ENCODE measurements at places on chromosomes 7 and 10.

DNA sequence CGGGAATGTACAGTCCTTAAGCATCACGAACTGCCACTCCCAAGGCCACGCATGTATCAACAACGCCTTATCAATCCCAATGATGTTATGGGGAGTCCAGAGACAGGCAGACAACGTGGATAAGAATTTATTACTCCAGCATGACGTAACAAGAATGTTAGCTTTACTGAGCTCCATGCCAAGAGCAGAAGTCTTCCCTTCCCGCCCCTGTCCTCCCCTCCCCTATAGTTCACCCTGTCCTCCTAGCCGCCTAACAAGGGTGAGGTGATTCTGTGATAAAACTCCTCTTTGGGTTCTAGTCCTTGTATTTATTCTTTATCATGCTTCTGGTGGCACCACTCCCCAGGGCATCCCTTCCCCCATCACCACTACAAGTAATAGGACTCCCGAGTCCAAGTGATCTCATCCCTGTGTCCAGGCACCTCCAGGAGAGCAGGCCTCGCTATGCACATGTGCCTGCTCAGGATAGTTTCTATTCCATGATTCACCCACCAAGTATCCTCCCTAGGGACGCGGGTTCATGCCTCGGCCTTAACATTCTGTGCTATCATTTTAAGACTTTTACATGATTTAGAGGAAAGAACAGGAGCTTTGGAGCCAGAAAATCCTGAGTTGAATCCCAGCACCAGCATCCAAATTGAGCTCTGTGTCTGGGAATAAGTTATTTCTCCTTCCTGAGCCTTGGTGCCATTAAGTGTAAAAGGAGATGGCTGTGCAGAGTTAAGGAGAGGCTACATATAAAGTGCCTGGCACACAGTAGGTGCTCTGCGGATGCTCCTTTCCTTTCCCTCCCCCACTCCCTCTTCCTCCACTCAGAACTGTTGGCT lies 15.4 kb downstream of the GSDME start:
- no peak for DNase-seq

DNA sequence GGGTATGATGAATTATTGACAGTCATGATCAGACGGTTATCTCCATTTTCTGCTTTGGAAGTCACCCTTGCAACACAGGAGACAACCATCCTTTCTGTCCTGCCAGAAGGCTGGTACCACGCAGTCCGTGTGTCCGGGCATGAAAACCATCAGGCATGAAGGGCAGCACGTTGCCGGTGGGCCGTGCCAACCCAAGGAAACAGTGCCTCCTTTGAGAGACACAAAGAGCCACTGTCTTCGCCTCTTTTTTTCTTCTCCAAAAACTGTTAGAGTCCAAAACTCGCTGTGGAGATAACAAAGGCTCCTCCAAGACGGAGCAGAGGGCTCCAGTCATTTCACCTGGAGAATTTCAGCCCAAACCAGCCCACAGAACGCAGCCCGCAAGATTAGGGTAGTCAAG lies 60.4 kb upstream of the ARHGAP21 start:
- DNase-seq = no peak

DNA sequence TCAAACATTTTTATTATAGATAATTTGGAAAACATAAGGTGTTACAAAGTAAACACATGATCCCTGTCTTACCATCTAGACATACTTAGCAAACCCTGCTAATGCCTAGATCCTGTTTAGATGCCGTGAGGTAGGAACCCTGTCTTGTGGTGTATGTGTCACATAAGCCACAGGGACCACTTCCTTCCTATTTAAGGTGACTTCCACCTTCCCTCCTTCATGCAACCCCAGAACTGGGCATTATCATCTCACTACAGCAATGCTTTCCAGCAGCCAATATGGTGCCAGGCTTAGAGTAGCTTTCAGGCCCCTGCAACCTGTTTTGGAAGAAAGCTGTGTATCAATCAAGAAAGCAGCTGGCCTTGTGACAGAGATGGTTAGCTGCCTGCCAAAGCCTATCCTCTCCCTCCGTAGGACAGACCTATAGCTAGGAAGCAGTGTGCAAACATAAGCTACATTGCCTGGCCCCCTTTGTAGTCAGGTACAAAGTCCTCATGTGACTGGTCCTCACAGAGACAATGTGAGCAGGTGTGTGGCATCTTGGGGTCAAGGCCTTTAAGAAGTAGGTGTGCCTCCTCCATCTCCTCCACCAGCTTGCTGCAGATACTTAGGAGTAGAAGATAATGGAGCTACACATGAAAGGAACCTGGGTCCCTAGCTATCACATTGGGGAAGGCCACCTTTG lies 146.8 kb downstream of the SPAG6 start:
- no peak for DNase-seq

DNA sequence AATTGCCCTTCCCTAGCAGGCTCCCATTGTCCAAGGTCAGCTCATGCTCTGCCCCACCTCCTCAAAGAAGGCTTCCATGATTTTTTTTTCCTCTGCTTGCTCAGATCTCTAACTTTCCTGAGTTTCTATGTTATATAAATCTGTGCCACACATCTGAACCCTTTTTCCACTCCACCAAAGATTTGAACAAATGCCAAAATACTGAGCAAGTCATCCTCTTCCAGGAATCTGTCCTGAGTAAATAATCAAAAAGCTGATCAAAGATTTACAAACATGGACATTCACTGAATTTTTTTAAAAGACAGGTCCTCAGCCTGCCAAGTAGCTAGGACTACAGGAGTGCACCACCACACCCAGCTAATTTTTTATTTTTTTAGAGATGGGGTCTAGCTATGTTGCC lies 102.8 kb upstream of the ARID5B start:
- no peak for DNase-seq

DNA sequence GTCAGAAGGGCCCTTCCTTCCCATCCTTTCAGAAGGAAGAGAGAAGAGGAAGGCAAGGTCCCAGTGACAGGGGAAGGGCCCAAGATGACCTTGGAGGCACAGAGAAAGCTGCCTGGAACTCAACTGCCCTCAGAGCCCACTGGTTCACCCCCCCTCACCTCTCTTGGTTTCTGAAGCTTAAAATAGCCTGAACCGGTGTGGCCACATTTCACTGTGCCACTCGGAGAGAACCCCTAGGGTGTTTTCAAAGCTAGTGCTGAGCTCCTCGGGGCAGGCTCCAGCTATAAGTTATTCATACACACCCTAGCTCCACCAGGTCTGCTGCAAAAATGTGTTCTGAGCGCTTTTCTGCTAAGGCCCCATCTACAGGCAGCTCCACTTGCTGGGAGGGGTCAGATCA lies 60.9 kb upstream of the ADRB1 start:
- no peak for DNase-seq

GRCh38 chr10:17115683-17116082 lies 13.9 kb downstream of the CUBN start:
- no peak for DNase-seq

DNA sequence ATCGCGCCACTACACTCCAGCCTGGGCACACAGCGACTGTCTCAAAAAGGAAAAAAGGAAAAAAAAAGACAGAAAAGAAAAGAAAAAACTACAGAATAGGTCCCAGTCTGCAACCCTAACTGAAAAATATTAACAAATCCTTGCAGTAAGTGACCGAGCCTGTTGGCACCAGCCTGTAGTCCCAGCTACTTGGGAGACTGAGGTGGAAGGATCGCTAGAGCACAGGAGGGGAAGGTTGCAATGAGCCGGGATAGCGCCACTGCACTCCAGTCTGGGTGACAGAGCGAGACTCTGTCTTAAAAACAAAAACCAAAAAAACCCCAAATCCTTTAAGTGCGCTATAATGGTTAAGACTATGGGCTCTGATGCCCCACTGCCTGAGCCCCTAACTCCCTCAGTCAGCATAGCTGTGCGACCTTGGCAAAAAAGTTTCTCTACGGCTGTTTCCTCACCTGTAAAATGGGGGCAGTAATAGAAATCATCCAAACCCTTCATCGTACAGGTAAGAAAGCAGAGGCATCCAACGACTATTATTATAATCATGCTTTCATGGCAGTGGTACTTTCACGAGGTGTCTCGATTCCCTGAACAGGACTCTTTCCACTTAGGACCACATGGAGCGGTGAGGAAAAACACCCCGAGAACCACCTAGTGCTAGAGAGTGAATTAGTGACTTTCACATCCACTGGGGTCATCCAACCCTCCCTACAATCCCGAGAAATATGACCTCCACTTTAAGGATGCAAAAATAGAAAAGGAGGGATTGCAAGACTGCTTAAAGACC lies 755 bp downstream of the TOMM7 start:
- DNase-seq = peak; percentile 20

Data from activated T-cell treated with anti-CD3 and anti-CD28 coated beads, Interleukin-2, amount 50 U/mL, for 1 hour (primary cell).